ENCODE measurements at places on chromosomes 1 and 21.

GRCh38 chr1:220149742-220150141 lies 55.8 kb downstream of the IARS2 start:
- DNase-seq: no peak

DNA sequence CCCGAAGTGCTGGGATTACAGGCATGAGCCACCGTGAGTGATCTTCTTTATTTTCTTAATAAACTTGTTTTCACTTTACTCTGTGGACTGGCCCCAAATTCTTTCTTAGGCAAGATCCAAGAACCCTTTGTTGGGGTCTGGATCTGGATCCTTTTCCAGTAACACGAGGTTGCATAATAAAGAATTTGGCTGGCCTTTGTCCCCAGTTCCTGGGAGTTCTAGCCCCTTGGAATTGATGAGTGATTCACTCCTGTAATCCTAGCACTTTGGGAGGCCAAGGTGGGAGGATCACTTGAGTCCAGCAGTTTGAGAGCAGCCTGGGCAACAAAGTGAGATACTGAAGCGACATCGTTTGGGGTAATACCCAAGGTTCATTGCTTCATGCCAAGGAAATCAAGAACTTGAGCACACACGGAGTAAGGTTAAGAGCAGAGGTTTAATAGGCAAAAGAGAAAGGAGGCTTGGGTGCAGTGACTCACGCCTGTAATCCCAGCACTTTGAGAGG lies 2.2 kb upstream of the TOMM20 start:
- DNase-seq: no peak

- no peak for DNase-seq
Measured at GRCh38 chr1:114472408-114472807, 38.6 kb downstream of the TRIM33 start.

DNA sequence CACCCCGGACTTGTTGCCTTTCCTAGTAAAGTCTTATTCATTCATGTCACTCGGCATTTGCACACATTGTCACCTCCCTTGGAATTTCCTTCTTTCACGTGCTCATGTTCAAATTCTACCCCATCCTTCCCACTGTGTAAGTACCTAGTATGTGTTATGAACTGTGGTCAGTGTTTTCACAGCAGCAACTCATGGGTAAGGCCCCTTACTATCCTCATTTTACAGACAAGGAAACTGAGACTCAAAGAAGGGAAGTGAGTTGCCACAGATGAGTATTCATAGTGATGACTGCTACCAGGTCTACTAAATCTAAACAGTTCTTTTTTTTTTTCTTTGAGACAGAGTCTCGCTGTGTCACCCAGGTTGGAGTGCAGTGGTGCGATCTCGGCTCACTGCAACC lies 10.5 kb downstream of the CITED4 start:
- DNase-seq: no peak

DNA sequence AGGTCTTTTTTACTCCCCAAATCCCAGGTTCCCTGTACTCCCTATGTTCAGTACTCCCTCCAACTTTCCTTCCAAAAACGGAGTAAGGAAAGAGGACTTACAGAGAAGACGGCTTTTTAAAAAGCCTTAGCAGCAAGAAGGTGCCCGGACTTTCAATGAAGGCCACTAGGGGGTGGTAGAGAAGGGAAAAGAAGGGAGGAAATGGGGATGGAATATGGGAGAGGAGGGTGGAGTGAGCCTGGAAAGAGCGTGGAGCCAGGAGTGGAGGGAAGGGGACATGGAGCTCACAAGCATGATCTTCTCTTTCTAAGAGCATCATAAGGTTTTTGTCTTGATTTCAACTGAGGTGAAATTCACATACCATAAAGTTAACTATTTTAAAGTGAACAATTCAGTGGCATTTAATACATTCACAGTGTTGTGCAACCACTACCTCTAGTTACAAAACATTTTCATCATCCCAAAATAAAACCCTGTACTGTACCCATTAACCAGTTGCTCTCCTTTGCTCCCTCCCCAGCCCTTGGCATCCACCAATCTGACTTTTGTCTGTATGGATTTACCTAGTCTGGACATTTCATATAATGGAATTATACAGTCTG lies 129.9 kb downstream of the ZNF281 start:
- DNase-seq: peak; percentile 63

DNA sequence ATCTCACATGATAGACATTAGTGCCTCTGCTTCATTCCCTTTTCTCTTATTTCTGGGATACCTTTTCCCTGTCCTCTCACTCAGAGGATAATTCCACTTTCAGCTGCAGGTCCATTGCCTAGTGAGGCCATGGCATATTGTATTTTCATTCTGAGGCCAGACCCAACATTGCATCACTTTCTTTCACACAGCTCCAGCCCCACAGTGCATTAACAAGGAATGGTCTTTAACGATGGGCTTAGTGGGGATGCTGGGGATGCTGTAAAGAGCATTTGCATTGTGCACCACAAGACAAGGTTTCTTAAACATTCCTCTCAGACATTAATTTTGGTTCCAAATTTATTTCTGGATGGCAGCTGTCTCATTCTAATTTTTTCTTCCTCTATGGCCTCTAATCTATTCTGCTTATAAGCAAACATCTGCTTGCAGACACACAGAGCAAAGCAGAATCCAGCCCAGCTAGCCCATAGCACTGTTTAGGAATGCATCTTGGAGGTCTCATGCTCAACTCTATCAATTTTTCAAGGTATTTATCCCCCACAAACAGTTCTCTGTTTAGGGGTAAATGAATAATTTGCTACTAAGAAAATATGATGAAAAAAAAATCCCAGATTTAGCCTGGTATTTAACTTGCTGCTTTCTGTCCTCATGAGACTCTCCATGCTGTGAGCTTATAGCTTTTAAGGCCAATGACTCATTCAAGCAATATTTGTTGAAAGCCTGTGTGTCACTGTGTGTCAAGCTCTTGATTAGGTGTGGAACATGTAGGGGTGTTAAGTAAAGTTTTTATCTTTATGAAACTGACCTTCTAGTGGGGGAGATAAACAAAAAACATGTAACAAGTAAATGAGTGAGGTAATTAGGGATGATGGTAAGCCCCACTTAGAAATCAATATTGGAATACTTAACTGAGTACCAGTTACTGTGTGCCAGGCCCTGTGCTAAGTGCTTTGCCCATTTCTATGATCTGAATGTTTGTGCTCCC lies 44.5 kb upstream of the CCDC190 start:
- DNase-seq: peak; percentile 87

DNA sequence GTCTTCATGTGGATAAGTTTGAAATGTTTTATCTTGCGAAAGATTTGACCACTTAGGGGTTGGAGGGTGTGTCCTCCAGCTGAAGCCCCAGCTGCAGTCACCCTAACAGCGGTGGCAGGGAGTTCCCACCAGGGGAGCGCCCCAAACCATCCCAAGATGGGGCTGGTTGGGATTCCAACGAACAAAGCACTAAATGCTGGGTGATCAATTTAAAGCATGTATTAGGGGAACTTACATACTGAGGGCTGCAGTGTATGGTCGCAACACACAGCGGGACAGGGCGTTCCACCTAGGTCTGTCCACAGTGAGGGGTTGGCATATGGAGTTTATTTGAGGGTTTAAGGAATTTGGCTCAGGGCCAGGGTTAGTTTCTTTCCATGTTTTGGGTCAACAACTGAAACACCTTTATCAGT lies 26.3 kb downstream of the SLC37A1 start:
- no peak for DNase-seq

DNA sequence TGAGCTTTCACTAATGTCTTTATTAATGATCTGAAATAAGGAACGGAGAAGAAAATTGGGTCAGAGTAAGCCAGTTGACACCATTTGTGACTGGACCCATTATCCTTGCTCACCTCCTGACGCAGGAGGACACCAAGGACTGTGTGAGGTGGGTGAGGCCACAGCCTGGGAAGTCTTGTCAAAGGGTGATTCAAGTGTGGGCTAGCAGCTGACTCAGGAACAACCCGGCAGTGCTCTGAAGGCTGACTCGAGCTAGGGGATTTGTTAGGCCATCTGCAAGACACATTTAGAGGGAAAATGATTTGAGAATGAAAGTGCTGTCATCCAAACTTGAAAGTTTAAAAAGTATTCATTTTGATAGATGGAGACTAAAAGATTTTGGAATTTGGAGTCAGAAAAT lies 21.2 kb downstream of the PRRX1 start:
- peak; percentile 77 for DNase-seq

GRCh38 chr21:41961753-41962152 lies 7.9 kb upstream of the C2CD2 start:
- no peak for DNase-seq

DNA sequence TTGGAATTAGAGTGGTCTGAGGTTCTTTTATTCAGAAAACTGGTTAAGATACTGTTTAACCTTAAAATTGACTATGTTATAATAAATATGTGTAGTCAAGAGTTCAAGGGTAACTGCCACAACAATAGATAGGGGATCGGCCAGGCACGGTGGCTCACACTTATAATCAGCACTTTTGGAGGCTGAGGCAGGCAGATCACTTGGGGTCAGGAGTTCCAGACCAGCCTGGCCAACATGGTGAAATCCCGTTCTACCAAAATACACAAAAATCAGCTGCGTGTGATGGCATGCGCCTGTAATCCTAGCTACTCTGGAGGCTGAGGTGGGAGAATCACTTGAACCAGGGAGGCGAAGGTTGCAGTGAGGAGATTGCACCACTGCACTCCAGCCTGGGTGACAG lies 39.5 kb downstream of the PDC start:
- no peak for DNase-seq

DNA sequence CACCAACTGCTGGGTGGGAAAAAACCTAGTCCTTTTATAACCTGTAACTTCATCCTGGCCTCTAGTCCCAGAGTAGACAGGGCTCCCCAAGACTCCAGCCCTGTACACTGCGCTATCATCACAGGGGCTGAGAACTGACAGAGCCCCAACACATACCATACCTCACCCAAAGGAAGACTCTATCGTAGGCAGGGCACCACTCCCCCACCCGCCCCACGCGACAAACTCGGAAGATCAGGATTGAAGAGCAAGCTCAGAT lies 15.8 kb downstream of the INPP5B start:
- no peak for DNase-seq

- no peak for DNase-seq
Measured at GRCh38 chr1:74392840-74393239, 119.6 kb downstream of the LRRC53 start.

DNA sequence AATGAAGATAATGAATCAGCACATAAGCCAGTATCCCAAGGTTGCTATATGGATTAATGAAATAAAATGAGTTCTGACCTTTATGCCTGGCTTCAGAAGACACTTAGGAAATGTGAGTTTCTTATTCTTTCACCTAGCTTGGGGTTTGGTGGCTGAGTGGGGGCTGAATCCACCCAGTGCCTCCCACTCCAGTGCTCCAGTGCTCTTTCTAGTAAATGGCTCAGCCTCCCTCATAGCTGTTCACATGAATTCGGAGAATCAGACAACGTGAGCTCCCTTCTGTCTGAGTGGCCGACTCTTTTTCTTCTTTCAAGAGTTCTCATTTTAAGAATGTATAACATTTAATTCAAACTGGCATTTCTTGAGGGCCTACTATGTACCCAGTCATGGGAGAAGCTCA lies 43.5 kb downstream of the TRABD2B start:
- no peak for DNase-seq

DNA sequence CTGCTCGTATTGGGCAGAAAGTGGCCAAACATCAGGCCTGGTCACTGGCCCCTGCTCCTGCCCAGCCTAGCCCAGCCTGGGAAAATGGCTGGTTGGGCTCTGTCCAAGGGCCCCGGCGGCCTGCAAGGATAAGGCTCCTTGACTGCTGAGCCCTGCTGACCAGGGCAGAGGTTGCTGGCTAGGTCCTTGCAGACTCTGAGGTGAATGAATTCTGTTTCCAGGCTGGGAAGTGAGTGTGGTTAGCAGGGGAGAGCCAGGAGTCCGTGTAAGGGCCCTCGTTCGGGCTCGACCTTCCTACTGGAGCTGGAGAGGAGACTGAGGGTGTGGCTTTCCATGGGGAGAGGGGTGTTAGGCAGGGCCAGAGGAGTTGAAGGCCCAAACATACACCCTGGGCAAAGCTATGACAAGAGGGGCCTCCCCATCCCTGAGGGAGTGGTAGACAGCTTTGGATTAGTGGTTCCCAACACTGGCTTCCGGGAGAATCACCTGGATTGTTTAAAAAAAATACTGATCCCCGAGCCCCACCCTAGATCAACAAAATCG lies 20.6 kb downstream of the CSF1 start:
- DNase-seq: peak; percentile 61

GRCh38 chr21:45104560-45104959 lies 30.2 kb downstream of the ADARB1 start:
- DNase-seq: no peak

GRCh38 chr1:16167331-16168143 lies 11.7 kb upstream of the EPHA2 start:
- no peak for DNase-seq

- no peak for DNase-seq
Measured at GRCh38 chr1:168775366-168775765, 46.4 kb upstream of the DPT start.

DNA sequence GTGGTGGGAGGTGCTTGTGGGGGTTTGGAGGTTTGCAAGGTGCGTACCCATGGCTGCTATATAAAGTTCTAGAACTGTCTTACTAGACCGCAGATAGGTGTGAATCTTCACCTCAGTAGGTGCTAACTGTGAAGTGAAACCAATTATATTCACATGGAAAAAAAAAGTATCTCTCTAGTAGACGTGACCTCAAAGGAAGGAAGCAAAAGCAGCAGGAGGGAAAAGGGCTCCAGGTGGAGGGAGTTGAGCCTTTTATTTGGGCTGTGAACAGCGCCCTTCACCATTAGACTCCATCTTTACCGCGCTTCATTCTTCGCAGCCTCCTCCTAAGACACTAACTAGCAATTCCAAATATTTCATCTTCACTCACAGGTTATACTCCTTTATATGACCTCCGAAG lies 129.8 kb downstream of the TBX19 start:
- no peak for DNase-seq

Data from fibroblast of upper back skin (primary cell).